T-helper 17 cell (primary cell): ENCODE measurements at places on chromosomes 11 and 22. TPM values are rescaled to one million over a fixed set of nuclear protein-coding genes. Genes with fewer than 3 reads are reported as not detected.

MFRP gene
- total RNA-seq, result not detected

MS4A7 gene
- 4.7 TPM for total RNA-seq

DNA sequence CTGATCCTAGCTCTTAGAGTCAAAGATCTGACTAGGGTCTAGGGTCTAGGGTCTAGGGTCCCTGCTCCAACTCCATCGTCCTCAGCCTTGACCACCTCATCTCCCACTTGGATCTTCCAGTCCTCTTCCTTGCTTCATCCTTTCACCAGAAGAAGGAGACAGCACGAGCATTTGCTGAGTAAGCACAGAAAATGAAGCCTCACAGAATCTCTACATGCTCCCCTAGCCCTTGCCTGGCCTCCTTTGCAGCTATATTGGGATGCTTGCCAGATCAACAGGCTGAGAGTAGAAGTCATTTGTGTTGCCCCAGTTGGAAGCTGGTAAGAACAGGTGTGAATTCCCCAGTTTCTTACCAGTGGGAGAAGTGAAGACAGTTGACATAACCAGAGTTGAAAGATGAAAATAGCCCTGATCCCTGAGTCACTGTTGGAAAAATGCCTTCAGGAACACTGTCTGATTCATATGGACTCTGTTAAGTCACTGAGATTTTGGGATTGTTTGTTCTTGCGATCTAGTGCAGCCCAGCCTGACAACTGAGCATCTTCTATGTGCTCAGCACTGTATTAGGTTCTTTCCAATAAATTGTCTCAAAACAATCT, 552.5 kb downstream of the INSC start:
- H3K4me3 ChIP-seq, result no peak overlapping the region
- no peak for DNase-seq
- no peaks in the 10 kb centered on the region for H3K4me1 ChIP-seq
- no peak overlapping the region for H3K27ac ChIP-seq
- peaks cover 16% of the 10 kb centered on the region for H3K27me3 ChIP-seq

DNA sequence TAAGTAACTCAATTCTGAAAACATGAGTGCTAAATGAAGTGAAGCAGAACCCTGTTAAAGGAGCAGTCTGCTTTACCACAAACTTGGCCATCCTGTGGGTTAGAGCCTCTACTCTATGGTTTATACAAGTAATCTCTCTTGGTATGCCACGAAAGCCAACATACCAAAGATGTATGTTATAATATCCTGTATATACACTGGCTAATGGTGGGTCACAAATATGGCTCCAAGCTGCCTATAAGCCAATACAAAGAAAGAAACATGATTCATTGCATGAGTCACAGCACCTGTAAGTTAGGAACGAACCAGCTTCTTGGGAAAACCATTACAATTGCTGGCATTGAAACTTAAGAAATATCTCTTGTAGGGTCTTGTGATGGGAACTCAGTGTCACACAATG, 16.1 kb downstream of the XRRA1 start:
- peaks cover 6% of the 10 kb centered on the region for H3K36me3 ChIP-seq
- H3K4me1 ChIP-seq, result no peaks in the 10 kb centered on the region
- no peak overlapping the region for H3K27ac ChIP-seq
- H3K4me3 ChIP-seq, result no peak overlapping the region

GRCh38 chr11:44593251-44593650, 27.8 kb downstream of the CD82 start:
- H3K4me3 ChIP-seq, result no peak overlapping the region
- peak overlapping the region; percentile 97 for H3K27ac ChIP-seq
- DNase-seq, result no peak

DNA sequence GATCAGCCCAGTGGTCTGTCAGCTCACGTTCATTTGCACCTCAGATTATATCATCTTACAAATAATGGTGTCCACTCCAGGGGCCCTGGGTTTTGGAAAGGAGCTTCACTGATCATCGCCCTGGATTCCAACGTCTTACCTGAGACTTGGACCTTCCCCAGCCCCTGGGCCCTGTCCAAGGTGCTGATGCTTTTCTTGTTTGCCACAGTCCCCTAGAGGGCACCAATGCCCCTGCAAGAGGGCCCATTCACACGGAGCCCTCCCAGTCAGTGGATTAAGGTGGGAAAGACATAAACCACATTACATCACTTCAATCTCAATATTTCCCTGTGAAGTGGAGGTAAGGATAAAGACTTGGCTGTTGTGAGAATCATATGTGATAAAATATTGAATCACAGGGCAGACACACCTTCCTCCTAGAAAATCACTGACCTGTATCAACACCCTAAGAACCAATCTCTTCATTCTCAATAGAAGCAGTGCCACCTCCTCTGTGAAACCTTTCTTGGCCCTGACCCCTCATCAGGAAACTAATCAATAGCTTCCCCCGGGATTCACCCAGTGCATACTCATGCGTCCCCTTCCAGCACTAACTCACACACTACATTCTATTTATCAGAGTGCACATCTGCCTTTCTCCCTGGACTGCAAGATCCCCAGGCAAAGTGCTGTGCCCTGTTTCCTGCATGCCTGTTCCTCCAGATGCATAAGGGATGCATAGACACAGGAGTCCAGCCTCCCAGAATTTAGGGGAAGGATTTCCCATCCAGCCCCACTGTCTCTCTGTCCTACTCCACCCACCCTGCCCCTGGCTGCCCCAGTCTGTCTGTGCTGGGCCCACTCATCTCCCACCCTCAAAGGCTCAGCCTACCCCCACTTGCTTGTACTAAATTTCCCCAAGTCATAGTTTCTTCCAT, 167.0 kb downstream of the BUD13 start:
- H3K36me3 ChIP-seq, result no peaks in the 10 kb centered on the region
- H3K27ac ChIP-seq, result no peak overlapping the region
- H3K27me3 ChIP-seq, result peaks cover 29% of the 10 kb centered on the region
- H3K4me3 ChIP-seq, result no peak overlapping the region

- no peak for DNase-seq
- H3K27ac ChIP-seq, result no peak within 1 kb of the TSS
These were observed at the start of gene ARHGAP32 for GRCh38 chr11:129192150-129192549. TSS of gene ARHGAP32 (minus strand) at chr11:129192325. CDS start at chr11:129192198, 127 bp downstream.

GRCh38 chr11:120137611-120138521, at the start of gene TRIM29:
TSS of gene TRIM29 (minus strand) at chr11:120138113. CDS start at chr11:120138031, 82 bp downstream.
- no peak within 1 kb of the TSS for H3K27ac ChIP-seq
- no peak for DNase-seq
- peaks cover 28% of the 10 kb centered on the region for H3K27me3 ChIP-seq
- H3K4me3 ChIP-seq, result no peak within 1 kb of the TSS
- no peaks in the 10 kb centered on the region for H3K36me3 ChIP-seq

- DNase-seq, result no peak
- no peaks in the 10 kb centered on the region for H3K36me3 ChIP-seq
- H3K27ac ChIP-seq, result no peak overlapping the region
- peaks cover 24% of the 10 kb centered on the region for H3K27me3 ChIP-seq
These were observed 117.3 kb downstream of the RASSF10 start for GRCh38 chr11:13126430-13126829.
